ENCODE measurements at places on chromosomes 11 and 22.

- peak; percentile 52 for DNase-seq
Measured at GRCh38 chr11:61037441-61038093, 64.7 kb upstream of the CD5 start.

GRCh38 chr22:48850658-48851287, 976.9 kb downstream of the BRD1 start:
- no peak for DNase-seq

GRCh38 chr11:124920870-124921609, 2.0 kb downstream of the HEPN1 start:
- DNase-seq: no peak

DNA sequence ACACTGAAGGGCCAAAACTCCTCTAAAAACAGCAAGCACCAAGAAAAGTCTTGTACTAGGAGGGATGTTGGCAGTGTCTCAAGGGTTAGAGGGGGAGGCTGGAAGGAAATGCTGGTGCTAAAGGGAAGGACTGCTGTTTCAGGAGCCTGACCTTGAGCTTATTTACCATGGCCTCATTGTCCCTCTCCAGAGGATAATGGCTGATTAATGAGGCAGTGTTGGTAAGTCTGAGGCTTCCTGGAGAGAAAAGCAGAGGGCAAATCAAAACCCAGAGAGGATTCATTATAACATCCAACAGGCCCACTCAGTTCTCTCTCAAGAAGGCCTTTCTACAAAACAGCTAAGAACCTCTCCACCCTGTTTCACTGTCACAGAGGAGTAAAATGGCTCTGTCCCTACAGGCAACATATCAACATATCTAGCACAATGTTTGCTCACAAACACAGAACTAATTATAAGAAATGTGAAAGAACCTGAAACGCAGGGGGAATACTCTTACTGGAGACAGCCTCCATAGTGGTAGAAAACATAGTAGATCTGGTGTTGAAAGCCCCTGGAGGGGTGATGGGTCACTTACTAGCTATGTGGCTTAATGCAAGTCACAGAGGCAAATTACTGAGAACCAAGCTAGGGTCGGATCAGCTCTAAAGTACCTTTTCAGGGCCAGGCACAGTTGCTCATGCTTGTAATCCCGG, 31.4 kb downstream of the NUMA1 start:
- DNase-seq: no peak

- peak; percentile 40 for DNase-seq
Measured at GRCh38 chr11:48172818-48173609, 43.6 kb upstream of the OR4B1 start.

DNA sequence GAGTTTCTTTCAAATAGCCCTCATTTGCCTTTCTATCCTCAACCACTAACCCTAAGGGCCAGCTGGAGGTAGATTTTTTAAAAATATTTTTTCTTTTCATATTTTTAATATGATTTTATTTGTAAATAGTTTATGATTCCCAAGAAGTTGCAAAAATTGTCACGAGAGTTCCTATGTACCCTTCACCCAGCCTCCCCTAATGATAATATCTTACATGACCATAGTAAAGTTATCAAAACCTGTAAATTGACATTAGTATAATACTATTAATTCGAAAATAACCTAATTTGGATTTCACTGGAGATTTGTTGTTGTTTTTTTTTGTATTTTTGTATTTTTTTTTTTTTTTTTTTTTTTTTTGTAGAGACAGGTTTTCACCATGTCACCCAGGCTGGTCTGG, 495.5 kb downstream of the MIAT start:
- no peak for DNase-seq

DNA sequence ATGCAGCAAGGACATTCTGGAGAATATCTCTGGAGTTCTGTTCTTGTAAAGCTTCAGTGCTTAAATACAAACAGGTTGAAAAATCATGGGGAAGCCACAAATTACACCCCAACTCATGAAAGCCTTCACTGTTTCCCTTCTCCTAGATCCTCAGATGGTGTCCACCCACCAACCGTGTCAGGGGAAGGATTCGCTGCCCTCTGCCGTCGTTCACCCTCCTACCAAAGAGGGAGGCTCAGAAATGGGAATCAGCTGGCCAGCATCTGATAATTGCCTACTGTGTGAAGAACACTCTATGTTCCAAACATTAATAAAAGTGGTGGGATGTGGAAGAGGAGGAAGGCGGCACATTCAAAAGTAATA, 7.4 kb upstream of the HEPACAM start:
- peak; percentile 80 for DNase-seq

GRCh38 chr11:110761991-110762390, 49.8 kb upstream of the ARHGAP20 start:
- DNase-seq: no peak

GRCh38 chr22:44075670-44076069, 51.6 kb downstream of the PARVB start:
- DNase-seq: no peak

DNA sequence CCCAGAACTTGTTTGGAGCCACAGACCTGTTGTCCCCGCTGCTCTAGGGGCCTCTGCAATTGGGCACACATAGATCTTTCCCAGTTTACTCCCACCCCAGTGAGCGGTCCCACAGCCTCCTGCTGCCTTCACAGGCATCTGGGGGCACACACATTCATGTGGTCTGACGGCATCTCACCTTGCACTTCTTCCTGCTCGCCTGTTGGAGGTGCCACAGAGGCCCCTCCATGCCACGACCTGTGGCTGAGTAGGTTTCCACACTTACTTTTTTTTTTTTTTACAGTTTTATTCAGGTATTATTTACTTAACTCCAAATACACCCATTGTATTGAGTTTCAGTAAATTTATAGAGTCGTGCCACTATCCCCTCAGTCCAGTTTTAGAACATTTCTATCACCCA, 68.9 kb upstream of the SEPTIN5 start:
- no peak for DNase-seq

GRCh38 chr11:2076441-2076840, 62.7 kb downstream of the IGF2 start:
- no peak for DNase-seq

- DNase-seq: no peak
Measured at GRCh38 chr22:17237038-17237668, 17.9 kb upstream of the ADA2 start.

DNA sequence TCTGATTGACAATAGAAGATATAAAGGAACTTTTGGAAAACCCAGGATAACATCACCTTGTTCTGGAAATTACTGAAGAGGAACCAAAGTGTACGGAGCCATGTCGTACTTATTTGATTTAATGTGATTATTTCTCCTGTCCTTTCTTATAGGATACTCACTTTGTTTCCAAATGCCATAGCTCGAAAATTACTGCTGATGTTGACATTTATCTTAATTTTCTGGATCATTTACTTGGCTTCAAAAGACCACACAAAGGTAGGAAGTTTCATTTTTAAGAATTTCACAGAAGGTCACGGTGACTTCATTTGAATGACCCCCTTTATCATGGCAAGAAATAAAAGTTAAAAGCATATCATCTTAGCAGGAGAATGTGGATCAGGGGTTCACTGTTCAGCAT, 1.2 kb downstream of the NXPE2 start:
- no peak for DNase-seq

GRCh38 chr11:70252844-70253243, 17.6 kb upstream of the PPFIA1 start:
- DNase-seq: no peak

DNA sequence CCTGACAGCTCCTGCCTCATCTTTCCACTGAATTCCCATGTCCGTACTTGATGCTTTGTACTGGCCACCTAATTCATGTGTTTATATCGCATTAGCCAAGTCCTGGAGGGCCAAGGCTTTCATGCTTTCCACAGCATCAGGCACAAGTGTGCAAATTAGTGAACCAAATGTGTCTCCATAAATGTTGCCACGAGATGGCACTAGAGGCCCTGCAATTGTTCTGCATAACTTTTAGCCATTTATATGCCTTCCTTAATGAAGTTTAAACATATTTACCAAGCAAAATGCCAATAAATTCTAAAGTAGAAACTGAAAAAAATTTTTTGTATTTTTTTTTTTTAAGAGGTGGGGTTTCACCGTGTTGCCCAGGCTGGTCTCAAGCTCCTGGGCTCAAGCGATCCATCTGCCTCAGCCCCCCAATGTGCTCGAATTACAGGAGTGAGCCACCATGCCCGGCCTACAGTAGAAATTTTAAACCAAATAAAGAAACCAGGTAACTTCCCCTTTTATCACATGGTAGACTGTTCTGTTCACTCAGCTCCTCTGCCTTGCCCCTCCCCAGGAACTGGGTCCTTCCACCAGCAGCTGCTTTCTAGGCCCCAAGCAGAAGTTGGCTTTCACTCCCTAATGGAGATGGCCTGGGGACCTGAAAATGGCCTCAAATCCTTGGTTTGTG, 20.8 kb upstream of the IL18BP start:
- peak; percentile 55 for DNase-seq

- DNase-seq: no peak
Measured at GRCh38 chr22:26797910-26798309, 140.5 kb downstream of the MIAT start.

- DNase-seq: no peak
Measured at GRCh38 chr22:37526376-37526775, 7.2 kb upstream of the CARD10 start.

- no peak for DNase-seq
Measured at GRCh38 chr11:134554861-134555260, 142.8 kb upstream of the B3GAT1 start.

DNA sequence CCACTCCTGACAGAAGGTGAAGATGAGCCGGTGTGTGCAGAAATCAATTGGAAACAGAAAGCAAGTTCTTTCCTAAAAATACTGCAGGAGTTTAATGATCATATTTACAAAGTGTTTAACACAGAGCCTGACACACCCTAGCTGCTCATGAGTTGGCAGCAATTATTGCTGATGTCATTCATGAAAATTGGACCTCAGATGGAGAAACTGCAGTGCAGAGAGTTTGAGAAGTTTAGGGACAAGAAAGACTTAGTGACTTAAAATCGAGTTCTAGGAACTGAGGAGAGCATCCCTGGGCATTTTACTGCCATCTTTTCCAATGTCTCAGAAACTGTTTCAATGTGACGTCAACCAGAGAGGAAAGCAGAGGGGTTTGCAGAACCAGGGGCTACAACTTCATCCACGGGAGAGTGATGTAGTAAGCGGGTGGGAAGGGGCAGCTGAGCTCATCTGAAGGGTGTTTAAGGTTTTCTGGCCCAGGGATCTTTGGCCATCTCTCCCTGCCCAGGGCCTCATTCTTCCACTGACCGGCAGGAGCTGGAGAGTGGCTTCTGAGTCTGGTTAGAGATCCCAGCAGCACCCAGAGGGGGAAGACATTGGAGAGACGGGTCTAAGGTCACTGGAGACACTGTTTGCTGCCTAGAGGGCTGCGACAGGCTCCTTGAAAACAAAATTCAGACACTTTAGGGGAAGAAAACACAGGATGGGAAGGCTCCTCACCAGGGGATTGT, 21.1 kb upstream of the IGLL5 start:
- DNase-seq: no peak

DNA sequence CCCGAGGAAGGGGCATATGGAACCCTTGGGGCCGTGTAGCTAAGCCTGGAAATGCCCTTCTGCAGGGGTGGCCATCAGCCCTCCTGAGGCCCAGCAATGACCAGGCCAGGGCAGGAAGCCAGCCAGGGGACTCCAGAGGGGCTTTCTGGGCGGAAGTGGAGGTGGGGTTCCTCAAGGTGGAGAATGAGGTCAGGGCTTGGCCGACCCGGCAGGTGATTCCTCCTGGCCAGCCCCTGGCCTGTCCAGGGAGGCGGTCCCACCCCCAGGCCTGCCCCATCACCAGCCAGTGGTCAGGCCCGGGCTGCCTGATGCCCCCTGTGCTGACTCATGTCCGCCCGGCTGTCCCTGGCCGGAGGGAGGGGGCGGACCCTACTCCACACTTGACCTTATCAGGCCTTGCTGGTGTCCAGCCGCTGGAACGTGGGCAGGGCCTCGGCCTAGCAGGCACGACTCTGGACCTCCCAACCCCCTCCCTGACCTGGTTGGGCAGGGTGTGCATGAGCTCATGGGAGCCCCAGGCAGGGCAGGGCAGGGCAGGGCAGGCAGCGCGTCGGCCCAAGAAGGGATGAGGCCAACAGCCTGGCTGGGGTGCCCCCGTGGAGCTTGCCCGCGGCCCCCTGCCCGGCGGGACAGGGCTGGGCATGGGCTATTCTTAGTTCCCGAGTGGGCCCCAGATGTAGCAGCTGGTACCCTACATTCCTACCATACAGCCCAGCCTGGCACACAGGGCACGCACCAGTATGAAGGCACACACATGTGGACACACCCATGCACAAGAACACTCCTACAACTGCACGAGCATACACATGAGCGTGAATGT, 35.9 kb downstream of the RPL3 start:
- DNase-seq: no peak

GRCh38 chr22:19962909-19963806, 21.5 kb upstream of the TXNRD2 start:
- no peak for DNase-seq

- DNase-seq: peak; percentile 73
Measured at GRCh38 chr22:20803696-20804324, 29.9 kb downstream of the SERPIND1 start.

DNA sequence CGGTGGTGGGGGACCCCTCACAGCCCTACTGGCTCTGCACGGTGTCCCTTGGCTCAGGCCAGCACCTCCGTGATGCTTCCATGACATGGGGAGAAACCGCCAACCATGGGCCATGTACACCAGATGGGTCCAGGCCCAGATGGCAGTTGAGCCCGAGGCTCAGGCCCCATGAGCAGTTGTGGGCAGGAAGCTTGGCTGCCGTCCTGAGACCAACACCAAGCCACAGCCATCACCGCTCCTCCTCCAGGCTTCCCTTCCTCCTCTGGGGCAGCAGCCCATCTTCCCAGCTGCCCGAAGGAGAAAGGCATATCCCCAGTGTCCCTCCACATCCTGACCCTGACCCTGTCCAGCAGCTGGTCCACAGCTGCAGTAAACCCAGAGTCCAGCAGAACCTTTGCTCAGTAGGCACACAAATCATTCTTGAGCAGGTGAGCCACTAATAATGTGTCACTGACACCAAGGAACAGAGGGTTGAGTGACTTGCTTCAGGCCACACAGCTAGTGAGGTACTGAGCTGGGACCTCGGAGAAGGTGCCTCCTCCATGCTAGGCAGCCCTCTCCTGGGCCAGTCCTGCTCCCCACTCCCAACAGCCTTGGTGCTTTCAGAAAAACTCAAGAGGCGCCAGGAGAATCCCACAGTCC, 204.9 kb downstream of the CTTN start:
- DNase-seq: no peak

DNA sequence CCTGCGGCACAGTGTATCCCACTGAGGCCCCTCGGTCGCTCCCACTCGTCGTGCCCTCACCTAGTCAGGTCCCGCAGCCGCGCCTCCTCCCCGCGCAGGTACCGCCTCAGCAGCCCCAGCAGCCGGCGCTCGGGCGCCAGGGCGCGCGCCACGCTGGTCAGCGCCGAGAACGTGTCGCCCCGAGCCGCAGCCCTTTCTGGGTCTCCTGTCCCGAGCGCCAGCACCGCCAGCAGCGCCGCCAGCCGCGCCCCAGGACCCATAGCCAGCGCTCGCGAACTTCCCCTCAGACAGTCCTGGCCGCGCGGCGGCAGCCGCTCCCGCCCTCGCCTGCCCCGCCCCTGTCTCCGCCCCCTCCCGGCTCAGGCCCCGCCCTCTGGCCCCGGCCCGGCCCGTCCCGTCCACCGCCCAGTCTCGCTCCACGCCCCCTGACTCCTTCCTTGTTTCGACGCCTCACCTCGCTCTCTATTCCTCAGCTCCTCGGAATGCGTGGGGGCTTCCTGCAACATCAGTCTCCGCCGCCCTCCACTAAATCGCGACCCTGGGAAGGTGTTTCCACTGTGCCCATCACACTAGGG, at the start of gene P4HA3:
Gene P4HA3, minus strand, starts transcription at position 289 of the 575 bp plus-strand sequence. Its CDS starts 29 bp downstream, at position 260.
- DNase-seq: no peak

Data from dorsolateral prefrontal cortex (tissue), 122 donors.